ENCODE measurements at places on chromosomes 1 and 21.

DNA sequence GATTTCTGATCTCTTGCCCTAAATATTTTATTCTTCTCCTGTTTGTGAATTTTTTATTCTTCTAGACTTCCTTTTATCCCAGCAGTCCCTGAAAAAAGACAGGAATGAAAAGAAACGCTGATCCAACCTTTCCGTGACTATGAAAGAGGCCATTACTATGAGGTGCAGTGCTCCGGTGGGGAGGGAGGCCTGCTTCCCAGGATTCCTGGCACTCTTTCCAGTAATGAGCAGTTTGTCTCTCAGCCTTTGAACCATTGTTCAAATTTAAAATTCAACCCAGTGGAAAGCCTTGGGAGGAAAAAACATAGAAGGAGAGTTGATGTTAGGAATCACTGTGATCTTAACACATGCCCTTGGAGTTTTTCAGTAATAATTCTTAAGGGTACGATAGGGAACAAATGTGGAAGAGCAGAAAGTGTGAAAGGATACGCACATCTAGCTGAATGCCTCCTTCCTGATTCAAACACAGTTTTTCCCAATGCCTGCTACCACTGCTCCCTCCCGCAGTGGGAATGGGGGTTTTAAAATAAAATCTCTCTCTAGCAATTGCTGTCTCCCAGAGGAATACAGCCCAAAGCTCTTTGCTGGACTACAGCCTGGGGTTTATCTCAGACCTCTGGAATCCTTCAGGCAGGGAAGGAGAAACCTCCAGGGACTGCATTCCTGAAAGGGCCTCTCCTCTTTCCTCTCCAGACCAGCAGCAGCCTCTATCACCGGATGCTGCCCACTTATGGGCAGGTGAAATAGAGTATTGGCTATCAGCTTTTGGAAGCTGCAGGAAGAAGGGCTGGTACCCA is 6.1 kb downstream of the IER5 start:
- no peak for DNase-seq

DNA sequence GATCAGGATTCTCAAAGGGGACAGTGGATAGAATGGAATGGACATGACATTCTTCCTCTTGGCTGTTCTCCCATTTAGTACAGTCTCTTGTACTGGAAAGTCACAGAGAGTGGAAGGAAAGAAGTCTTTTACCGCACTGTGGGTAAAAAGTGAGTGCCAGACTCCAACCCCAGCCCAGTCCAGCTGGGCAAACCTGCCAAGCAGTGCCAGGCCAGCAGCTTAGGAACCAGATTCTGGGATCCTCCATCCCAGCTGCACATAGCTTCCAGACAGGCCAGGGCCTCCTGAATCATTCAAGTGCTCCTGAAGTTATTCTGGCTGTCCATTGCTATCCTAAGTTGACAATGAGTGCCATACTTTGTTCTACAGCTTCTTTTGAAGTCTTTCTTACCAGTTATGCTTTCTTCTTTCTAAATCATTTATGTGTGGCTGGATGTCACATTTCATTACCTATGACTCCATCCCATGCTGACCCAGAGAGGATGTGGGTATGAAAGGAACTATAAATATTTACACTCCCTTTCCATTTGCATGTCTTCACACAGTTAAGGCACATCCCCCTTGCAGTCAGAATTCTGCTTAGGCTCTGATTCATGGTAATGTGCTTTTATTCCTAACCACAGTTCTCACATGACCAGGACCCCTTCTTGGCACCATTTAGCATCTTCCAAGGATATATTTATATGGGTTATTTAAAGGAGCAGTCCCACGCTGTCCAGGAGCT is 88.9 kb downstream of the AK5 start:
- DNase-seq, result no peak

- DNase-seq, result no peak
Observed at GRCh38 chr1:246219508-246220030, 287.5 kb downstream of the SMYD3 start.

GRCh38 chr1:153881751-153882150 is 41.0 kb downstream of the GATAD2B start:
- DNase-seq, result no peak

DNA sequence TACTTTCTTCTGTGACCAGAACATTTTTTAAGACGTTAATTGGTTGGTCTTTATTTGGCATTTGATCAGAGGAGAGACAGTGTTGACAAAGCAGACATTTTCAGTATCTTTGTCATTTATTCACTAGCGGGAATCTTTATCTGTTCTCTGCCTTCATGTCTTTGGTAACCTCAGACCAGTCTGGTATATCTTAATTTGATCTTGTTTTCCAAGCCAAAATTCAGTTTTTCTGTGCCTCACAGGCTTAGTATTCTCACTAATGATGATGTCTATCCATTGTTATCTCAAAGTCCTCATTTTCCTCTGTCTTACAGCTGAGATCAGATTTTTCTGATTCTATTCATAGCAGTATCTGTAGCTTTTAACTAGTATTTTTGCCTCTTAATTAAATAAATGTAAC is 158.7 kb downstream of the GPR52 start:
- no peak for DNase-seq

- no peak for DNase-seq
Observed at GRCh38 chr1:25100151-25100833, 132.0 kb downstream of the SYF2 start.

DNA sequence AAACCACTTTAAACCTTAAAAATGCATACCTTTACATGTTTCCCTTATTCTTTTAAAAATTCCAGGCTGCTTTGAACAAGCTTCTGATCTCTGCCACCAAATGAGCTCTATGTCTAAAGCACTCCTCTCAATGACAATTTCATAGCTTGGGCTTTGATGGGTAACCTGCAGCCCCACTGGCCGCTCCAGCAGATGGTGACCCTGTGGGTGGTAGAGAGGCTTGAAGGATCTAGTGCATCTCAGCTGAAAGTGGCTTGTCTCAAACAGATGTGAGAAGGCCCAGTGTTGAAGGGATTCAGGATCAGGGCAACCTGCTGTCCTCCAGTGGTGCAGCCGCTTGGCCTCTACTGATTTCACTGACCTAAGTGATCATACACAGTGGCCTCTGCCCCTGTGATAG is 84.7 kb upstream of the IRF2BP2 start:
- DNase-seq, result no peak

DNA sequence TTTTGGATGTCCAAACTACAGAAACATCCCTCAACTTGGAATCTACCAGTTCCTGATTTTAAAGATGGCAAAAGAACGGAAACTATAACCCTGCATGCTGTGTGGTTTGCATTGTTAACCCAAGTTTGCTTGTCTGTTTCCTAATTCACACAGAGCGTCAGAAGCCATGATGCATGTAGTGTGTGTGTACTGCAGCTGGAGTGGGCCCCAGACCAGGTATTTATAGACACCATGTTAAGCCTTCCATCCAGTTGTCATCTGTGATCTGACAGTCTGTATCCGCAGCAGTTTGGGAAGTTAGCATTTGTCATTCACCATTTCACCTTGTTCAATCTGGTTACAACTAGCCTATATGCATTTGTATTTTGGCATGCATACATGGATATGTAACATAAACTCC is 27.7 kb upstream of the PLEKHM2 start:
- DNase-seq, result no peak

- DNase-seq, result no peak
Observed at GRCh38 chr1:38603907-38604306, 255.7 kb downstream of the RRAGC start.

- DNase-seq, result no peak
Observed at GRCh38 chr1:98102345-98103030, 181.7 kb upstream of the DPYD start.

DNA sequence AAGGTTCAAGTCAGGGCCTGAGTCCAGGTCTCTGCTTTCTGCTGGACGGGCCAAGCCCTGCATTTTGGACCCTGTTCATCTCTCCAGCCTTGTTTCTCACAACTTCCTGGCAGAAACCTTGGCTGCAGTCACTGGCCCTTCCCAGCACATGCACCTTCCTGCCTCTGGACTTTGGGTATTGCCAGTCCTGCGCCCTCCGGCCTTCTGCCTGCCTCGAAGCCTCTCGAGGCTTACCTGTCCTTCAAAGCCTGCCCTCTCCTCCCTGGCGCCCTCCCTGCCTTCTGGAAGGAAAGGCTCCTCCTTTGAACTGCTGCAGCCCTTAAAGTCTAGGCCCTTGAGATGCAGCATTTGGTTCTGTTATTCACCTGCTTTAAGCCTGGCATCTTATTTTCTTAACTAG is 52.8 kb downstream of the HTR6 start:
- no peak for DNase-seq

DNA sequence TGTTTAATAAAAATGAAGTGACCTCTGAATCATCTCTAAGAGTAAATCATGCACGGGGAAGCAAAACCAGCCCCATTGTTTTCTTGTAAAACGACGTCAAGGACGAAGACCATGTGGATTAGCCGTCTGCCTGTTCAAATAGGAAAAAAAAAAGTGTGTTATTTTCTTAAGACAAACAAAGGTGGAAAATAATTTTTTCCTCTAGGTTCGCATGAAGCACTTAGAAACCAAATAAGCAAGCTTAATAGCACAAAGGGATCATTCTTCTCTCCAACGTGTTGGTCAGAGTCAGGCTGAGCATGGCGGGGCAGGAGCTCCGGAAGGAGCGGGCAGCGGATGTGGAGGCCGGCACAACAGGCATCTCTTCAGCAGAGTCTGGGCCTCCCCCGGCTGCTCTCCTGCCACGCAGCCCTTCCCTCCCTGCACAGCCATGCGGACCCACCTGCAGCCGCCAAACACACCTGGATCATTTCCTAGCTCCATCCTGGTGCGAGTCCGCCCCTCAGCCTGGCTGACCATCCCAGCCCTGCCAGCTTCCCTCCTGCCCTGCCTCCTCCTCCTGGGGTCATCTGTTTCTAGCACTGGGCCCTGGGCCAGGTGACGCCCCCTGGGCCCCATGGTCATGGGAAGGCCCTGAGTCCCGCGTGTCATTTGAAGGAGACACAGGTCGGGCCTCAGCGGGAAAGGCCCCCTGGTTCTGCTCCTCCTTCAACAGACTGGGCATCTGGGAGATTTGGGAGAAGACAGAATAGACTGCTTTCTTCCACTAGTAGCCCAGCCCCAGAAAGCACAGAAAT is 40.2 kb downstream of the MX1 start:
- no peak for DNase-seq

GRCh38 chr1:67766141-67766978 is 66.9 kb downstream of the GNG12 start:
- DNase-seq, result peak; percentile 44

GRCh38 chr21:36337099-36337509 is 17.1 kb downstream of the MORC3 start:
- no peak for DNase-seq

- no peak for DNase-seq
Observed at GRCh38 chr21:17343055-17343454, 169.8 kb upstream of the CXADR start.

DNA sequence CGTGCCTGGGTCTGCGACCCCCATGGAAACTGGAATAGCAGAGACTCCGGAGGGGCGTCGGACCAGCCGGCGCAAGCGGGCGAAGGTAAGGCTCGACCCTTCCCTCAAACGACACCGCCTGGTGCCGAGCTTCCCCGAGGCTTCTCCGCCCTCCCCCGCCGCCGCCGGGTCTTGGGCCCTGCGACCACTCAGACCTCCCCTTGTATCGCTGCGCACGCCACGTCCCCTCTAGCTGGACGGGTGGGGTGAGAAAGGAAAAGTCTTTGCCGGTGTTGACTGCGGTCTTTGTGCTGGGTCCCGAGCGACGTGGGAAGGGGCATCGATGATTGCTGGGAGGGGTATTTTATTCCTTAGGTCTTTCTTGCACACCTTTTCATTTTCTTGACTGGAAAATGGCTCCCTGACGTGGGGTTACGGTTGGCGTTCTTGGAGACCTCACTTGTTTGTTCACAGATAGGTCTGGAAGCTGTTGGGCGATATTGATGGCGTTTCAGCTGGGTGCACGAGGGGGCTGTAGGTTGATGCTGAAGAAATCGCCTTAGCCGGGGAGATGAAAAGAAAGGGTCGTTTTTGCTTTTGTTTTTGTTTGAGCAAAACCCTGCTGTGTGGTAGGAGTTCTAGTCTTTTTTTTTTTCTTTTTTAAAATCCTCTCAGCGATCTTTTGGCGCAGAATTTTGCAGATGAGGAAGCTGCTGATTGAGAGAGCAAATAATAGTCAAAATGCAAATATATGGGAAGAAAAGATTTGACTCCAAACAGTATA is 776 bp downstream of the KDM1A start:
- peak; percentile 13 for DNase-seq

DNA sequence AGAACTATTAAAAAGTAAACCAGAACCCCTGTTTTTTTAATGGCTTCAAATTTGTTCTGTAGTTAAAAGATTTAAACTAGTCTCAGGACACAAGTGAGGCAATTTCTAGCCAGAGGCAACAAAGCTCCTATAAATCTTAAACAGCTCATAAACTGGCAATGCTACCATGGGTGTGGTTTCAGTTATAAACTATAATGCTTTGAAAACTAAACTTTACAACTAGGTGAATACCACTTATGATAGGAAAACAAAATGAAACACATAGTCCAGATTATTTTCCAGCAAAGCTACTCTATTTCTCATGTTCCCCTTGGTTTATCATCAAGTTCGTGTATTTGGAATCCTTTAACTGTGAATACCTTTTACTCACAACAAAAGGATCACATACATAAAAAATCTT is 282.5 kb downstream of the VAV3 start:
- DNase-seq, result no peak

- no peak for DNase-seq
Observed at GRCh38 chr21:31470896-31471694, 127.0 kb upstream of the TIAM1 start.

DNA sequence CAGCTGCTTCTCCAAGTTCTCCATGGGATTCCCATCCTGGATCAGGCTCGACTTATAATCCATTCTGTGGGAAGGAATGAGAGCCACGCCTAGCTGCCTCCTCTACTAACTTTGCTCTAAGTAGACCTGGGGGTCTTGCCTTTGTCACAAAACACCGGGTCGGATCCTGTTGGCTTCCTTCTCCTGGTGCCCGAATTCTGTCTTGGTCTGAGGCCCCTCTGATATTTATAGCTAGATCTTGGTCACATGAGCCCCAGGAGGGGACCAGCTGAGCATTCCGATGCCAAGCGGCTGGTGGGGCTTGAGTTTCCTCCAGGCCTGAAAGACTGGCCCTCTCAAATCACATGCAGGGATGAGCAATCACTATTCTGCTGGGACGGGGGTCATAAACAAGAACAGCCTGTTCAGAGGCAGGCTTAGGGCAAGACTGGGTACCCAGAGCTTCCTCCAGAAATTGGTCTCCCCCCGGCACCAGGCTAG is at the start of gene TRIM63:
Gene TRIM63, minus strand, starts transcription at position 199 of the 480 bp plus-strand sequence. Its CDS starts 136 bp downstream, at position 63.
- DNase-seq, result no peak

- no peak for DNase-seq
Observed at GRCh38 chr1:111161843-111162487, 21.9 kb downstream of the CEPT1 start.

- peak; percentile 39 for DNase-seq
Observed at GRCh38 chr1:6260961-6261614, at the start of gene GPR153. Gene GPR153 (minus strand): TSS chr1:6261098. CDS start chr1:6254905, 6,193 bp downstream.

GRCh38 chr1:167839009-167839408 is 74.9 kb downstream of the ADCY10 start:
- DNase-seq, result no peak

- DNase-seq, result no peak
Observed at GRCh38 chr1:234529950-234530237, 50.9 kb upstream of the TARBP1 start.

GRCh38 chr1:182101415-182102042 is 40.0 kb upstream of the ZNF648 start:
- DNase-seq, result no peak

Data from CD4-positive, alpha-beta T cell treated with Interleukin-17A for 1 hour (primary cell).